Fibroblast of skin of left quadriceps (primary cell): ENCODE measurements at places on chromosomes 1 and 21.

DNA sequence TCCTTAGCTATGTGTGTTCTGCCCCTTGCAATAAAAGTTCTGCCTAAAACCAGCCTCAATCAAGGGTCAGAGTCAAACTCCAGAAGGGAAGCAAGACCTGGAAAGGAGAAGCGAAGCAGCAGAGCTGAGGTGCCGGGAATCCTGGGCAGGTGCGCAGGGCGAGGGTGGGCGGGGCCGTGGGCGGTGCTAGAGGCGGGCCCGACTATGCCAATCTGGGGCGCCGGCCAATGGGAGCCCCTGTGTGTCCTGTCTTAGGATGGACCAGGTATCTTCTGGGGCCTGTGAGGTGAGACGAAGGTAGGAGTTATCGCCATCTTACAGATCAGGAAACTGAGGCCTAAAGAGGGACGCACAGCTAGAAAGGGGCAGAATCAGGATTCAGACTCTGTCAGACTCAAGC, 120.3 kb downstream of the PTPRU start:
- DNase-seq = no peak

DNA sequence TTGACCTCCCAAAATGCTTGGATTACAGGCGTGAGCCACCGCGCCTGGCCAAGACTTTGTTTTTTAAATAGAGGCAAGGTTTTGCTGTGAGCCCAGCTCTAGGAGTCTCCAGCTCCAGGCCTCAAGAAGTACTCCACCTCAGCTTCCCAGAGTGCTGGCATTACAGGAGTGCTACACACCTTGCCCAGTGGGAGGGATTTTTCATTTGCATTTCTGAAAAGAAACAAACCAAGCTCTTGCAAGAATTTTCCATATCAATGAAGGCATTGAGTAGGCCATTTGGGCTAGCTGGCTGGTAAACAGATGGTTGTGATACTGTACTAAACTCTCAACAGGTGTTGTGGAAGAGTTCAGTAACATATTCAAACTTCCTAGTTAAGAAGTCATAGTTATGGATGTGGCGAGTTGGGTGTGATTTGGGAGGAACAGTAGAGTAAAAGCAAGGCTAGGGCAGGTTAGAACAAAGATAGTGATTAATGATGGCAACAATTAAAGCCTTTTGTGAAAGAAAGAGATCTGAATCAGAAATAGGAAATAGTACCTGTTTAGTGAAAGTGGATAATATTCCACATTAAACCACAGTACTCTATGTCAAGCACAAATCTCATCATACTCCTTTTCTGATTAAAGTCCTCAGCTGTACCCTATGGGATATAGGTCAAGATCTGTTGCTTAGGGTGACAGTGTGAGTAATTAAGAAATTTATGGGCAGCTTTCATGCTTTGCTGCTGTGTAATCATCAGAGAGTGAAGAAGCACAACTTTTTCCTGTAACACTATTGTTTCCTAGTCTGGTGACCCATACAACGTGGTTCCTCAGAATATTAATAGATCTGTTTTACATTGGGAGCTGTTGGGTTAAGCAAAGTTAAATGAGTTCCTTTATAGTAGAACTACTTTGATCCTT, 10.7 kb downstream of the AKIRIN1 start:
- DNase-seq = no peak

DNA sequence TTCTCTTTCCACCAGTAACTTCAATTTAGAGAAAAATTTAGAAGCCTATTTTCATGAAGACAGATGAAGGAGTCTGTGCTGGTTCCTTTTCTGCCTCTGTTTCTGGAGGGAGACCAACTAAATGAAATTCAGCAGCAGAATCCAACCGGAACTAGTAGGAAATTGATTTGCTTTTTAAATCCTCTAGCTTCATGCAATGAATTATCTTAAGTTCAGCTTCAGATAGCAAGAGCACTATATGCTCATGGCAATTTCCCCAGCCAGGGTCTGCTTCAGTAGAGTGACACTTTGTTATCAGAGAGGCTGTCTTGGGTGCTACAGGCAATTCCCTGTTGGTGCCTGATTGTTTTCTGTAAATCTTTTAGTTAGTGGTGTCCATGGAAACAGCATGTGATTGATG, 189.7 kb downstream of the SLC35F3 start:
- DNase-seq = no peak

GRCh38 chr1:228961511-228961910, 226.2 kb downstream of the RHOU start:
- no peak for DNase-seq

DNA sequence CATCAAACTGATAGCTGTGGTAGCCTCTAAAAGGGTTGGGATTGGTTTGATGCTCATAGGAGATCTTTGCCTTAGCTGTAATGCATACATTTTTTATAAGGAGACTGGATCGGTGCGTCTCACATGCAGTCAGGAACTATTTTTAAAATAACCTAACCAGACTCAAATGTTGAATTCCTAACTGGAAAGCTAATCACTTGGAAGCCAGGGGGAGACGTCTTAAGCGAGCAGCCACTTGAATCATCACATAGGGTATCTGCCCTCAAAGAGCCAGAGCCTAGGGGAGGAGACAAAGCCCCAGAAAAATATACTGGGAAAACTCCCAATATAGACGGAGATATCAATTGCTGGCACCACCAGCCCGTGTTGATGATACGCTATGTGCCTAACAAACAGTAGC, 61.7 kb upstream of the PUM1 start:
- peak; percentile 28 for DNase-seq

DNA sequence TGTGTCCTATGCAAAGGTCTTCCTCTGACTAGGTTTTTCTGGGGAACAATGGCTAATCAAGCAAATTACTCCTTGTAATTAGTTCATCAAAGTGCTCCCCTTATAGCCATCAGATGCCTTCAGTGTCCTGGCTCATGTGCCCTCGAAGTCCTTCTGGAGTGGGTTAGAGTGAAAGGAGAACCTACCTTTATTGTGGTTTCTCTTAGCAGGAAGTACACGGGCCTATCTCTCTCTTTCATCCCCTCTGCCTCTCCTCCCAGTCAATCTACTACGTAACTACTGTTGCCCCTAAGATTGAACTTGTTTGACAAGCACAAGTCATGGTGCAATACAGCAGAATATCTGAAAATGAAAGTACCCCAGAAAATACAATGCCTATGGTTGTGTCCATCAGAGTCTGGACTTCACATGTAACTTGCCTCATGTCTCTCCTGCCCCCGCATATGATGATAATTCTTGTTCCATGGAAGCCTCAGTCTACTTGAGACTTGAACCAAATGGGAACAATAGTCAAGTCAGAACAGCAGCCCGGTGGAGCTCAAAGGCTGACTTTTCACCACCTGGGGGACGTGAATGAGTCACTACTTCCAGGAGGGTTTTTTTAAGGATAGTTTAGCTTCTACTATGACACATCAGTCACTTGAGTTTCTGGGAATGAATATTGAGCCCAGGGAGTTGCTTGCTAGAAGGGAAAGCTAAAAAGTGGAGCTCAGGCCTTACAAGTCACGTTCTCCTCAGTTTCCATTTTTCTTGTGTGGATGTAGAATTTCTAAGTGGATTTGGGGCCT, 243.6 kb downstream of the TNR start:
- DNase-seq = no peak

- DNase-seq = no peak
Observed at GRCh38 chr21:34722684-34723300, 54.0 kb downstream of the CLIC6 start.
